ENCODE measurements at places on chromosomes 4 and X. TPM values are rescaled to one million over a fixed set of nuclear protein-coding genes. Genes with fewer than 3 reads are reported as not detected.

UGT2A1 gene
- 0.94 TPM for total RNA-seq

SLC6A14 gene
- 0.06 TPM for total RNA-seq

TAF1 gene
- 53.6 TPM for total RNA-seq

CPLX1 gene
- 15.4 TPM for total RNA-seq

REPS2 gene
- total RNA-seq = 35.1 TPM

GSX2 gene
- 0.20 TPM for total RNA-seq

GK2 gene
- total RNA-seq = not detected

NALF2 gene
- 1.4 TPM for total RNA-seq

REELD1 gene
- 0.11 TPM for total RNA-seq

PLAC8 gene
- 14.7 TPM for total RNA-seq

- DNase-seq = no peak
These were observed 49.1 kb downstream of the ABCG2 start for GRCh38 chr4:88109123-88109881.

GRCh38 chrX:136784231-136784630, 3.5 kb upstream of the ARHGEF6 start:
- no peak for DNase-seq

DNA sequence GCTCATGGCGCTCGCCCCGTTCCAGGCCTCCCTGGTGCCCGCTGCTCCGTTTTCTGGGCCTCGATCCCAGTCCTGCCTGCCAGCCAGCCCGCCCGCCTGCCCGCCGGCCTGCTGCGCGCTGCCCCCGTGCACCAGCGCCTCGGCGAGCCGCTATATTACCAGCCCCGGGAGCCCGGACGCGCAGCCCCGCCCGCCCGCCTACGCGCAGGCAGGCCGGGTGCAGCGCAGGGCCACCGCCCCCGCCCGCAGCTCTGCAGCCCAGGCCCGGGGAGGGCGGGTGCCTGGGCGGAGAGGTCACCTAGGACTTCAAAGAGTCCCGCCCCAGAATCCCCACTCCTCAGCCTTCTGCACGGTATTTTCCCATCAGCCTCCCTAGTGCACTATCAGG, at the start of gene MAOB:
TSS of gene MAOB (minus strand) at position 157 of the 388 bp plus-strand sequence. CDS start at position 6, 151 bp downstream.
- peak; percentile 16 for DNase-seq

DNA sequence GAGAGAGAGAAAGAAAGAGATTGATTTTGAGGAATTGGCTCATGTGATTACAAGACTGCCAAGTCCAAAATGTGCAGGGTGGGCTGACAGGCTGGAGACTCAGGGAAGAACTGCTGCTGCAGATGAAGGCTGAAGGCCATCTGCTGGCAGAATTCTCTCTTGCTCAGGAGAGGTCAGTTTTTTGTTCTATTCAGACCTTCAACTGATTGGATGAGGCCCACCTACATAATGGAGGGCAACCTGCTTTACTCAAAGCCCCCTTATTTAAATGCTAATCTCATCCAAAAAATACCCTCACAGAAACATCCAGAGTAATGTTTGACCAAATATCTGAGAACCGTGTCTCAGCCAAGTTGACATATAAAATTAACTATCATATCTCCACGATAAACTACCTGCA, 38.2 kb upstream of the MAMLD1 start:
- DNase-seq = no peak

GRCh38 chr4:144970597-144970996, 127.4 kb downstream of the ANAPC10 start:
- no peak for DNase-seq

GRCh38 chrX:149567621-149568417, 18.1 kb upstream of the HSFX3 start:
- no peak for DNase-seq

DNA sequence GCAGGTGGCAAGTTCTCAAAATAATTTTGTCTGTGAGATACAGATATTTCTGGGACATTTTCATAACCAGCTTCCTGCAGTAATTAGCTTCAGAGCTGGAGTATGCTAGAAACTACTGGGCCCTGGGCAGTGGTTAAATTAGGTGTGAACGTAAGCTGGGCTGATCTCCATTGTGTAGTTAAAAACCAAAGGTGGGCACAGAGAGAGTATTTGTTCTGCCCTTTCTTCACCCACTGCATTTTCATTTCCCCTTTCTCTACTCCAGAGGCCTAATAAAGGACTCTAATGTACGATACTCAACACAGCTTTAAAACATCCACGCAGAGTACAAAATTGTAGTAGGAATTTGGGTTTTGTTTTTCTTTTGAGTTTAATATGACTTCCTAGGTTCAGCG, 252.7 kb downstream of the SPRY1 start:
- no peak for DNase-seq

GRCh38 chr4:147777456-147778091, 45.7 kb downstream of the ARHGAP10 start:
- DNase-seq = no peak

- no peak for DNase-seq
These were observed 15.3 kb downstream of the PLP1 start for GRCh38 chrX:103791826-103792485.

DNA sequence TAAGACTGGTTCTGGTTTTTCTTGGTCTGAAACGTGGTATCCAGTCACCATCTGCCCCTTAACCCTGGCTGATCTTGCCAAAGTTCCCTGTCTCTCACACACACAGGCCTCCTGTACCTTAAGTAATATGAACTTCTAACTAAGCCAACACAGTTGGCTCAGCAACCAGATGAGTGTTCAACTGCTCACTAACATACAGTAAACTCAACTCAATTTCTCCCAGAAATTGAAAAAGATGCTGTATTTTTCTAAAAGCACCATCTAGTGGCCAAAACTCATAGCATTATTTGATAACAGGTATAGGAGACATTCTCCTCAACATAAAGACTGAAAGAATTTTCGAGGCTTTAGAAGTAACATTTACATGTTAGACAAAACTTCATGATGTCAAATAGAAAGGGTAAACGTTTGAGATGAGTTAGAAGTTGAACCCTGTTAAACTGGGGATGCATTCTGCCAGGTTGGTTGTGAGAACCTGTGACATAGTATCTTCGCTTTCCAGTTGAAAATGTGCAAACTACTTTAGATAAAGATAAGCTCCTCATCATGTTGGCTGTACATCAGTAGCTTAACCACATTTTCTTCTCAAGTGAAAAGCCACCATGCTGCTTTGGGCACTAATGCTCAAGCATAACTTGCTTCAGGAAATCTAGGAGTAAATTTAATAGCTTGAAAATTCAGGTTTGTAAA, 31.2 kb downstream of the CCNI start:
- DNase-seq = peak; percentile 79

GRCh38 chr4:98845960-98846359, 83.0 kb downstream of the EIF4E start:
- DNase-seq = no peak

DNA sequence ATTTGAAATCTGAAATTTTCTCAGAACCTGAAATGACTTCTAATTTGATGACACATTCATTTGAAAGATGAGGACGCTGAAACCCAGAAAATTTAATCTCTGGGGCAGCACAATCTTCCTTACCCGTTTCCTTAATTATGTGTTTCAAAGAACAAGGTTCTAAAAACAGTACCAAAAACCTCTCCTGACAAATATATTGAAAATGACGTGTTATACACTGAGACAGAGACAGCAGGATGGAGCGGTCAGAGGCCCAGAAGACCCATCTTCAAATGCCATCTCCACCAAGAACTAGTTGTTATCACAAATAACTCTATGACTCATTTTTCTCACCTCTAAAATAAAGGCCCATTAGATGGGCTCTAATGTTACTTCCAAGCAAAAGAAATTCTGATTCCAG, 177.3 kb downstream of the NSUN7 start:
- no peak for DNase-seq

- DNase-seq = no peak
These were observed 310.5 kb upstream of the DDX53 start for GRCh38 chrX:22689290-22689689.

- DNase-seq = peak; percentile 96
These were observed 27.7 kb downstream of the CDKN2AIP start for GRCh38 chr4:183471946-183472708.

DNA sequence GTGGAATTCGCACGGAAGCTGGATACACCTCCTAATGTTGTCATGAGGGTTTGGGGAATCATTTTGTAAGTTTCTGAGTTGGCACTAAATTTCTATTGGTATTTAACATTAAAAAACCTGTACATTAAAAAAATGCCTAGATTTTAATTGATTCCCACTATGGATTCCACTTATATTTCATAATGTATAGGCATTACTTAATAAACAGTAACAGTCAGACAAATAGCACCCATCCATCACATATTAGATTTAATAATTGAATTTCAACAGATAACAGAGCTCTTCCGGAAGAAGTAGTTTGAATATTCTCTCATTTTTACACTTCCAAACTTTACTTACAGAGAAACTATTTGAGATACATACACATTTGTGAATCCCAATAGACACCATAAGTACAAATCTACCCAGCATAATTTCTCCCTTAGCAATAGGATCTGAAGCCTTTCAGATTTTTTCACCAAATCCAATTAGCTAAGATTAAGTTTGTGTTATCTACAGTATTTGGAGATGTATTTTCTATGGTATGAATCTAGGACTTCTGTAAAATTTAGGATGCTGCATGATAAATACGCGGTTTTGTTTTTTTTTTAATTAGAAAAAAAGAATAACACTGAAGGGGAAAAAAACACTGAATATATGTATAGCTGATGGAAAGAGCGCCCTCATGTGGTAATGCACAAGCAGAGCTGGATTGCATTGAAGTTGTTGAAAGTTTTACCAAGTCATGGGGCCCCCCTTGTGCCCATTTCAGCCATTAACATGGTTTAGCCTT, 12.2 kb upstream of the ODAM start:
- no peak for DNase-seq

DNA sequence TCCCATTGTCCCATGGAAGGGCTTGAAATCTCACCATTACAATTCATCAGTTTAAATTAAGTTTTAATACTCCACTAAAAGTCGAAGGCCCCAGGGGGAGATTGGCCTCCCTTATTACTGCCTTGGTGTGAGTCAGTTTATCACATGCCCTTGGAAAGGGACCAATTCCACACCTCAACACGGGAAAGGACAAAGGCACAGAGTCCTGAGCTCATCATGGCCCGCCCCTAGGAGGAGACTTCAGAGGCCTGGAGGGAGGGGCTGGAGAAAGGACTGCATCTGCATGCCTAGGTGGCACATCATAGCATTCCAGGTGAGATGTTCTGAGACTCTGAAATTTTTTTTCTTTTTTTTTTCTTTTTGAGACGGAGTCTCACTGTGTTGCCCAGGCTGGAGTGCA, 2.8 kb upstream of the SEL1L3 start:
- DNase-seq = no peak

DNA sequence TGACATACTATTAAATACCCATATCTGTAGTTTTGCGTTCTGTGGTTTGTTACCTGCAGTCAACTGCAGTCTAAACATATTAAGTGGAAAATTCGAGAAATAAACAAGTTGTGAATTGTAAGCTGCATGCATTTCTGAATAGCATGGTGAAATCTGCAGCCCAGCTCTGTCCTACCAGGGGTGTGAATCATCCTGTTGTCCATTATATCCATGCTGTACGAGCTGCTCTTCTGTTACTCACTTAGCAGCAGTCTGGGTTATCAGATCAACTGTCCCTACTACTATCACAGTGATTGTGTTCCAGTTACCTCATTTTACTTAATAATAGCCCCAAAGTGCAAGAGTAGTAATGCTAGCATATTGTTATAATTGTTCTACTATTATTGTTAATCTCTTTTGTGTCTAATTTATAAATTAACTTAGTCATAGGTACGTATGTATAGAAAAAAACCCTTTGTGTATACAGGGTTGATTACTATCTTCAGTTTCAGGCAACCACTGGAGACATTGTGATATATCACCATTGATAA, 173.7 kb upstream of the FAT4 start:
- DNase-seq = no peak

DNA sequence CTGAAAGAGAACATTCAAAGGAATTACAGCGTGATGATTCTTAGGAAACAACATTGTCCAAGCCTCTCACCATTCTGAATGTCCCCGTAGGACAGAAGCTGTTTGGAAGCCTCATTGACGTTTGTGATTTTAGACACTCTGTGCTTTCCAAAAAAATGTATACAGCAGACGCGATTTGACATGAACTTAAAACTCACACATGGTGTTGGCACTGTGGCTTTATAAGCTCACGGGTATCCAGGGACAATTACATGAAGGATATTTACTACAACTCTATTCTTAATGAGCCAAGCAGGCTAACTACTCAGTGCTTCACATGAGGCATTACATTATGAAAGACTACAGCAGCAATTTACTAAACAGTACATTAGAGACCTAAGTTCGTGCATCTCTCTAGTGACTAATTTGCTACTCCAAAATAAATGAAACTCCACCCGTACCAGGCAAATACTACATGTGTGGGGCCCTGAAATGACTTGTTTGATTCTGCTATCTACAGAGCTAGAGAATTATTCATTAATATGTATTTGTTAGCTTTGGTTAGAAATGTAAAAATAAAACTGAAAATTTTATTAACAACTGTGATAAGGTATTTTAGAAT, 620.7 kb downstream of the SPRY1 start:
- peak; percentile 92 for DNase-seq

GRCh38 chr4:7987148-7987989, 47.7 kb upstream of the AFAP1 start:
- DNase-seq = peak; percentile 49

DNA sequence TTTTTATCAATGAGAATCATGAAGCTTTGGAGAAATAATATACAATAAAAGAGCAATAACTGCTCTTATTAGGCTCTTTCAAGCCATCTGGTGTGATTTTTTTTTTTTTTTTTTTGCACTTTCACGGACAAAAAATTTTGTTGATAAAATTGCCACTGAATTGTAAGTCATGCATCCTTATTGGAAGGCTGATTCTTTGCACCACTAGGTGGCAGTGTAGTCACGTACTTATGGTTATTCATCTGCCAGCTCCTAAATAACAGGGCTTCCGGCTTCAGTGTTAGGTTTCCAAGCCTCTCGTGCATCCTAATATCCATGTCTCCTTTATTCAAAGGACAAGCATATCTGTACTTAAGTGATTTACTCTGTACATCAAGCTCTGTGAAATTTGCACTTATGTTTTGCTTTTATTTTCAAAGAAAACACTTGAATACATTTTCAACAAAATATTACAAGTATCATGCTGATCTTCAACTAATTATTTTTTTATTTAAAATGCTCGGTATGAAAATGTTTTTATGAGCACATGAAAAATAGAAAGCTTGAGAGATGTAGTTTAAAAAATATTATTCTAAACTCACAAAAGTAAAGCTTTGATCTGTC, 1578.3 kb upstream of the TENM3 start:
- peak; percentile 82 for DNase-seq

DNA sequence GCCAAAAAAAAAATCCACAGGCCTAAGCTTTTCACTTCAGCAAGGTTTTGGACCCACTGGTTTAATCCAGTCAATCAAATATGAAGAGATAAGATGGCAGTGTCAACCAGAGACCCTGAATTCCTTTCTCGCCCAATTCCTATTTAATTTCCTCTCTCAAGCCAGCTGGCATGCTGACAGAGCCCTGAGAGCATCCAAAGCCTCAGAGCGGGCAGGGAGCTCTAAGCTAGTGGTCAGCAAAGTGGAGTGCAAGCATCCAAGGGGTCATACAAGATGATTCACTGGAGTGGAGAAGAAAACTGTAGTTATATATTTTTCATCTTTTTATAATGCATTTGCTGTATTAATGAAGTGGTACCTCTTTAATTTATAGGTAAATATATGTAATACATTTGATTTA, 37.8 kb upstream of the PRPS2 start:
- DNase-seq = no peak

GRCh38 chr4:62130230-62130629, 930.1 kb downstream of the ADGRL3 start:
- DNase-seq = no peak
